KG1 (cell line): ENCODE measurements at places on chromosomes 3 and 15.

DNA sequence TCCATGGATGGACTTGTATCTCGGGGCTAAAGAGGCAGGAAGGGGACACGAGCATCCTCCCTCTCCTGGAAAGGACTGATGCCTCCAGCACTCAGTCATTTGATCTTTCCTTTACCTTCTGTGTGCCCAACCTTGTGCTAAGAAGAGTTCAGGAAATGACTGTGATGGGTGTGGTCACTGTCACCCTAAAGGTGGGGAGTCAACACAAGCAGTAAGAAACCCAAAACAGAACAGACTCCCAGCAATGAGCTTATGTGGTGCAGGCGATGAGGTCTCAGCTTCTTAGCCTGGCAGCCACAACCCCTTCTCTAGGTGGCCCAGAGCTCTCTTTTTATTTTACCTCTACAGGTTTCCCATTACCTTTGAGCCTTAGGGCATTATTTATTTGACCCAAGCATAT, 3.8 kb downstream of the MPI start:
- DNase-seq: no peak

GRCh38 chr3:65342084-65342683, 654.4 kb upstream of the ADAMTS9 start:
- DNase-seq: no peak

GRCh38 chr15:22918056-22918455, 62.1 kb downstream of the CYFIP1 start:
- no peak for DNase-seq

DNA sequence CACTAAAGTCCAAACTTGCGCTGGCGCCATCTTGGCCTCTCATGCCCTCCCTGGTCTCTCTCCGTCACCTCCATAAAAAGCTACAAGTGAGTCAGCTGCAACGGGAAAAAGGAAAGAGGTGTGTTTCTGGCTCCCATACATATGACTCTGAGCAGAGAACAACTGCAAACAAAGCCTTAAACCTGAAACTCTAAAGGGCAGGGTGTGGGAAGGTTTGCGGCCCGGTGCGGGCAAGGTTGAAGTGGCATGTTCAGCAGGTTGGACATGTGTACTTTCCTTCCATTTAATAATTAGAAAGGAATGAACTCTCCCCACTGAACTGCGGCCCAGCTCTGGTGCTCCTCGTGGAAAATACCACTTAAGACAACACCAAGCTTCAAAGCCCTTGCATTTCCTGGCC, 59.0 kb upstream of the PPARG start:
- no peak for DNase-seq

- no peak for DNase-seq
These were observed 131.8 kb upstream of the C2CD4B start for GRCh38 chr15:62296756-62297507.

- DNase-seq: no peak
These were observed 3.7 kb downstream of the TLR9 start for GRCh38 chr3:52221563-52222318.

- DNase-seq: no peak
These were observed 16.9 kb upstream of the SCAMP5 start for GRCh38 chr15:74978503-74978902.

- no peak for DNase-seq
These were observed 37.5 kb upstream of the SLITRK3 start for GRCh38 chr3:165233501-165234195.

DNA sequence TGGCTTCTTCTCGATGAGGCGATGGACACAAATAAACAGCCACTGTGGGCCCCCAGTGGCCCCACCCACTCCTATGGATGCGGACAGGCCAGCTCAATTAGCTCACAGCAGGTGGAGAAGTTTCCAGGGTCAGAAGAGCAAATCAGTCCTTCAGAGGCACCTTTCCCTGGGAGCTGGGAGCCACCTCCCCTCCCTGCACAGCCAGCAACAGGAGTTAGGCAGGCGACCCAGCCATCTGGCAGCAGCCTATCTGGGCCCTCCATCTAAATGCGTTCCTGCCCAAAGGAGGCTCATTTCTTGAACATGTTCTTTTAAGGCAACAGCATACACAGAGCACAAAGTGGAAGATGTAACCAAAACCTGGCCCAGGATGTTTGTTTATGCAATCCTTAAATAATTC, 211.9 kb upstream of the ARRDC4 start:
- DNase-seq: no peak

DNA sequence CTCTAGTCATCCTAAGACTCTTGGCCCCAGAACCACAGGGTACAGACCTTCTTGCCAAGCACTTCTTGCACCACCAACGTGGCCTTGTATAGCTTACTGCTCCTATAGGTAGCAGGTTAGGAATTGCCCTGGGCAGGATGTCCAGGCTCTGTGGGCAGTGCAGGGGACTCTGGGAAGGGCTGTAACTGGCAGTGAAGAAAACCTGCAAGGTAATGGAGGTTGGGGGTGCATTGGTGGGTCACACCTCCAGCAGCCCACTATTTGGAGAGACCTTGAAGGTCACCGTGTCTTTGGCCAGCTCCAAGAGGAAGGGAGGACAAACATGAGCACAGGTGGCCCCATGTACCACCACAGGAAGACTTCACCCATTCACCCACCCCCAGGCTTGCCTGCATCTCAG, 21.3 kb upstream of the XYLB start:
- DNase-seq: no peak

- no peak for DNase-seq
These were observed 22.6 kb downstream of the DCUN1D1 start for GRCh38 chr3:182957676-182958266.

- DNase-seq: no peak
These were observed 5.3 kb downstream of the CHST2 start for GRCh38 chr3:143124601-143125520.

DNA sequence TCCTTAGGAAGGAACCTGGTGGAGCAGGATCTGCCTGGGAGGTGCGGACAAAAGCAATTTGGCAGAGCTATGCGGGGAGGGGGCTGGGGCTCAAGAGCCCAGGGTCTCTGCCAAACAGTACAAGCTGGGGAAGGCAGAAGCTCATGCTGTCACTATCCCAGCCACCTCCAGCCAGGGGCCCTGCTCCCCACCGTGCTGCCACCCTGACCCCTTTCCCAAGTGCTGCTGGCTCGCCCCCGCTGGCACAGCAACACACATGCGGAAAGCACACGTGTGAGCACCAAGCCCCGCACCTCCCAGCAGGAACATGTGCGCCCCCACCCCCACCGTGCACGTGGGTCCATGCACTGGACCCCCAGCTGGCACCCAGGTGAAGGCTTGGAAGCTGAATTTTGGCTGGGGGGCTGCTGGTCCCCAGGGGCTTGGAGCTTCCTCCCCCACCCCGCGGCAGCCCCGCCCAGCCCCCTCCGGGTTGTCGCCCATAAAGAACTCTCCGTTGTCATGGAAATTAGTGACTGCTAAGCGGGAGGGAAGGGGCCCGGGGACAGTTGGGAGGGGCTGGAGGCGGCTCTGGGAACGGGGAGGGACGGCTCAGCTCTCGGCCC, 742 bp downstream of the CAMKV start:
- DNase-seq: no peak

GRCh38 chr3:85796140-85796539, 837.4 kb downstream of the CADM2 start:
- DNase-seq: no peak

GRCh38 chr15:88950600-88951160, 37.5 kb upstream of the MFGE8 start:
- DNase-seq: no peak

GRCh38 chr15:89136818-89137772, 48.8 kb downstream of the ABHD2 start:
- no peak for DNase-seq

- no peak for DNase-seq
These were observed 35.8 kb upstream of the ABHD2 start for GRCh38 chr15:89052474-89052873.

DNA sequence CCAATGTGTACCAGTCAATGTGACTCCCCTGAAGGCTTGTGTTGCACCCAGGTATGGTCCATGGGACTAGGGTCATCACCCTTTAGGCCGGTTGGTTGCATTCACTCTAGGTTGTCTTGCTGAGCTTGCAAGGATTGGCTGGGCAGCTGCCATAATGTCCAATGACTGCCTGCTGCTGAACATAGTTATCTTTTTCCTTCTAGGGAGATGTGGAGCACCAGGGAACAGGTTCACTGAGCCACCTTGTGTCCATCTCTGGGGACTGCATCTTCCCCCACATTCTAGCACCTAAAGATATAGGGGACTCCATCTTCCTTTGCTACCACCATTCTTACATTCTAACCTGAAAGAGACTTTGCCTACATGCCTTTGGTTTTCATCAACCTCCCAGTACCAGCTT, 580.4 kb upstream of the TBL1XR1 start:
- no peak for DNase-seq

DNA sequence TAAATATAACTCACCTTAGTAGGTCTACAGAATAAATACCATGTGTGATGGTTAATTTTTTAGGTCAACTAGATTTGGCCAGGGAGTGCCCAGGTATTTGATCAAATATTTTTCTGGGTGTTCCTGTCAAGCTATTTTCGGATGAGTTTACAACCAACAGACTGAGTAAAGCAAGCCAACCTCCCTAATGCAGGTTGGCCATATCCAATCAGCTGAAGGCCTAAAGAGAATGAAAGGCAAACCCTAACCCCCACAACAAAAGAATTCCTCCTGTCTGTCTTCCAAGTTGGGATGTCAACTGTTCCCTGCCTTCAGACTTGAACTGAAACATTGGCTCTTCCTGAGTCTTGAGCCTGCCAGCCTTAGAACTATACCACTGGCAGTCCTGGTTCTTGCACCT, 28.6 kb downstream of the TASOR start:
- DNase-seq: no peak

DNA sequence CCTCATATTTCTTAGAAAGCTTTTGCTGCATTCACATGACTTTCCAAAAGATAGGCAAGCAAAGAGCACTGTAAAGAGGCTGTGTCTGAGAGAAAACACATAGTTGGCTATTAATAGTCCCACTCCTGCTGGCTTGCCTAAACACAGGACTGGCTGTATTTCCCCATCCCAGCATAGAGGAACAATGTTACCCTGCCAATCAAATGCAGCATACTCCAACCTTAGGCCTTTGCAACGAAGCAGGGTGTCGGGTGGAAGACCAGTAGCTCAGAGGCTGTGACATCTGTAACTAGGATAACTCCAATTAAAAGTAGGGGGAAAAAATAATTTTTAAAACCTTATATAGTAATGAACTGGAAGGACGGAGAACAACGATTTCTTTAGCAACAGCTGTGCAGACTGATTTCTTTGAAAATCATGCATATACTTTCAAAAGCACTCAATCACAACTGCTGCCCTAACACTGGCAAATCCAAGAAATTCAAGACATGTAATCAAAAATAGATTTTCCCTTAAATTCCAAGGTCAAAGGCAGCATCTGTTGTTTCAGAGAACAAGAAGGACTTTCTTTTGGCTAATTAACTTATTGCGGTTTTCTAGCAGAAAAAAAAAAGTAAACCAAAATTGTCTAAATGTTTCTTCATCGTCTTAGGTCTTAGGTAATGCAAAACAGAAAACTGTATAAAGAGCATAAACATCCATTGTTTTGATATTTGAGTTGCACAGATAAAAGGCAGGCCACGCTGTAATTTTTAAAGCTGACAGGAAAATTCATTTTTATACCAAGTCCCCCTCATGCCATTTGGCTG, 139.3 kb downstream of the TNIK start:
- no peak for DNase-seq

DNA sequence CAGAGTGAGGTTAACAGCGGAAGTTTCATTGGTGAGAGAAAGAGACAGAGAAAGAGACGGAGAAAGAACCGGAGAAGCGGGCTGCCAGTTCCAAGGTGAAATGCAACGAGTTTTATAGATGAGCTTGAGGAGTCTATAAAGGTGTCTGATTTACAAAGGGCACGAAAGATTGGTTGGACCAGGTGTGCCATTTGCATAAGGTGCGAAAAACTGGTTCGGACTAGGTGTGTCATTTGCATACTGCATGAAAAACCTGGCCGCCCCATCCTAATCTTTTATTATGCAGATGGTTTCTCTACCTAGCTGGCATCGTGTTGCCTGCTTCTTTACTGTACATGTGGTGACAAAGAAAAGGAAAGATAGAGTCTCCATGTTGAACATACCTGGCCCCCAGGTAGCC, 253.8 kb upstream of the IGF1R start:
- DNase-seq: no peak

DNA sequence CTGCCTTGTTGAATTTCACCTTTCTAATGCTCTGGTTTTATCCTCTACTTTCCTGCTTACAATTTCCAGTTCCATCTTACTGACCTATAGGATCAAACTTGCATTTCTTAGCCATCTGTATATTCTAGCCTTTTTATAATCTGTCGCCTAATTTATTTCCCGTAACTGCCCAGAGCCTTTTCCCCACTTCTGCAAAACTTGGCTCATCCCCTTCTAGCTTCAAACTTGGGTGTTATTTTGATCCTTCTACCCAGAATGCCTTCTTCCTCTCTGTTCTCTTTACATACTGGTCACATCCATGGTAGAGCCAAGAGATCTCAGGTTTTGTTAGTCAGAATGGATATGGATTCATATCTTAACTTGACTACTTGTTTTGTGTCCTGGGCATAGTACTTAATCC, 2.6 kb downstream of the SACM1L start:
- no peak for DNase-seq
